ENCODE measurements at places on chromosomes 16 and 17.

DNA sequence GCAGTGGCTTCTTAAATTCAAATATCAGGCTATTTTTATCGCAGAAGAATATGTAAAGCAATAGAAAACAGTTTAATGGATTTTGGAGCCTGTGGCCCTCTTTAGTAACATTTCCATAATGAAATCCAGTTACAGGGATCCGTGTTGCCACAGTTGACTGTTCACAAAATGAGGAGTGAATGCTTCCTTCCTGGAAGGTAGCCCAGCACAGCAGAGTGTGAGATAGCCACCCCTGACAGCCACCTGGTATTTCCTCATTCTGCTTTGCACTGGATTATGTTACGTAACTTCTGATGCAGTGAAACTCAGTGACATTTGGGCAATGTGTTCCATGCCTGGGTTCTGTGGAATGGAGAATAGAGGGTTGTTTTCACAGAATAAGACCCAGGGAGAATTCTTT, 517.2 kb downstream of the RBFOX1 start:
- DNase-seq, result no peak

DNA sequence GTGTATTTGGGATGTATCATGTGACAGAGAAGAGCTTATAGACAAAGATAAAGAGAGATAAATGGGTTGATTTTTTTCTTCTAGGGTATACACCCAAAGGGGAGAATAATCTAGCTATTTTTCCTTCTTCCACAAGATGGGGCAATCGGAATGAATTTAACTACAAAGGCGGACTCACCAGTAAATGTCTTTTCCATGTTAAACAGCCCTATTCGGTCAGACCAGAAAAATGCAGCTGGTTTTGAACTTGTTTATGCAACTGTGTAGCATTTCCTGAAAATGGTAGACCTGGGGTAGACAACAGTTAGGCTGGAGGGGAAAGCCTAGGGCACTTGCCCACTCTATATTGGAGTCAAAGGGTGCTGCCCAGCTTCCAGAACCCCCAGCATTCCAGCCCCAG, 477.1 kb downstream of the TOX3 start:
- no peak for DNase-seq

DNA sequence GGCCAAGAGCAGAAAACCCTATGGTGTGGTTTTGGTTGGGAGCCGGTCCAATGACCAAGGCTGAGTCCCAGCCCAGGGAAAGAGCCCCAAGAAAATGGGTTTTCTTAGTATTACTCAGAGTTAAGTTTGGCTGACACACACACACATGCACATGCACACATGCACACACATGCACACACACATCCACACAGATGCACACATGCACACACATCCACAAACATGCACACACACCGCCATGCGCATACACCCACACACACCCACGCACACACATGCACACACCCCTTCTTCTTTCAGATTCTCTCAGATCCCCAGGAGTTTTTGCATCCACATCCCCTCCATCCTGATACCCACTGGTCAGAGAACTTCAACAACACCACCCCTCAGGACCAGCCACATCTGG, 9.1 kb downstream of the ABCC12 start:
- no peak for DNase-seq

GRCh38 chr17:27403480-27404005, 52.7 kb upstream of the KSR1 start:
- no peak for DNase-seq

- no peak for DNase-seq
These were observed 521 bp upstream of the G6PC3 start for GRCh38 chr17:44069974-44070454.

DNA sequence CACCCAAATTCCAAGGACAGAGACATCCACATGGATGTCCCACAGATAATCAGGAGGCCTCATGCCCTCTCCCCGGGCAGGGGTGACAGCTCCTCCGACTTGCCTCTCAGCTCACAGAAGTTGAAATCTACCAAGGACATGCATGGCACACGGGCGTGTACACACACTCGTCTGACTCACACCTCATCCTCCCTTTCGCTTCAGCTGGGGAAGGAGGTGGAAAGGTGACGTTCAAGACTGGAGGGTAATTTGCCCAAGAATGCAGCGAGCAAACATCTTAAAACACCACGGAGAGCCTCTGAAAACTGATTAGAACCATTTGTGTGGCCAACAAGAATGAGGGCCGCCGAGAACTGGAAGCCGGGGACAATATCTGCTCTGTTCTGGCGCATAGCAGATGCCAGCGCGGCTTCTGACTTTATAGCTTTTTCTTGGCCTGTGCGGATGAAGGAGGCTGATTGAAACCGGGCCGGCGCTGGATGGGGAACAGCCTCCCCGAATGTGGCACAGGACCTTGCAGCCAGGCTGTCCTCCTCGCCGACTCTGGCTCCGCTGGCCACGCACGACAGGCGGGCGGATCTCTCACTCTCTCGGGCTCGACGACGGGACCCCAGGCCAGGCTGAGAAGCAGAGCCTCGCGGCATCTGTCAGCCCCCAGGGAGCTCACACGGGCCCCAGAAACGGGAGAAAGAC, 100.9 kb downstream of the C16orf95 start:
- no peak for DNase-seq

DNA sequence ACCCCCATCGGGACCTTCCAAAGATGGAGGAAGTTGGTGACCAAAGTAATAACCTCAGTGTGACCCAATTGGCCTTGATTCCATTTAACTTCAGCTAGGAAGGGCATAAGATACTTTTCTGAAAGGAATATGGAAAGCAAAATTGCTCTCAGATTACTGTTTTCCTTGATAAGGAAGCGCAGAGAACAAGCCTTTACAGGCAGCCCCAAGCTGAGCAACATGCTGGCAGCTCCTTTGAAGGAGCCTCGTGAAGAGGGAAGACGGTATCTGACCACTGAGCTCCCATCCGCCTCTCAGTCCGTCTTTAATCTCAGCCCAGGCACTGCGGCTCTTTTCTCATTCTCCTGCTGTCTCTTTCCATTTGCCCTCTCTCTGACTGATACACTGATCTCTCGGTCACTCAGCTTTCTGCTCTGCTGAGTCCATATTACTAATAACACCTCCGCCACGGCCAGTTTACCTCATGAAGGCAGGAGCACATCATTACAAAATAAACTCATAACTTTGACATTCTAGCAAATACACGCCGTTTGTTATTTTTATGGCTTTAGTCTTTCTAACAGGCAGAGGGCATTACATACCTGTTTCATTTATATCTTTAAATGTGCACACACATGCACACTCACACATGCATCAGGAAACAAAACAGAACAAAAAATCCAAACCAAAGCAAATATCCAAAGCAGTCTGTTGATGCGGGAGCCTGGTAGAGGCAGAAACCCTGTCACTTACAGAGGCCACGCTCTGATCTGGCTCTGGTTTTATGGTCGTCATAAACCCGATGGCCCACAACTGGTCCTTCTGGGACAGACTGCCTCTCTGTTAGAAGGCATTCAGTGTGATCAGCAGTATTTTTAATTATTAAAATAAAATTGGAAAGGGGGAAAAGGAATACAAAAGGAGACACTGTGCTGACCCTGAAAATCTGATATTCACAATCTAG, 183.2 kb downstream of the AATF start:
- DNase-seq, result no peak

DNA sequence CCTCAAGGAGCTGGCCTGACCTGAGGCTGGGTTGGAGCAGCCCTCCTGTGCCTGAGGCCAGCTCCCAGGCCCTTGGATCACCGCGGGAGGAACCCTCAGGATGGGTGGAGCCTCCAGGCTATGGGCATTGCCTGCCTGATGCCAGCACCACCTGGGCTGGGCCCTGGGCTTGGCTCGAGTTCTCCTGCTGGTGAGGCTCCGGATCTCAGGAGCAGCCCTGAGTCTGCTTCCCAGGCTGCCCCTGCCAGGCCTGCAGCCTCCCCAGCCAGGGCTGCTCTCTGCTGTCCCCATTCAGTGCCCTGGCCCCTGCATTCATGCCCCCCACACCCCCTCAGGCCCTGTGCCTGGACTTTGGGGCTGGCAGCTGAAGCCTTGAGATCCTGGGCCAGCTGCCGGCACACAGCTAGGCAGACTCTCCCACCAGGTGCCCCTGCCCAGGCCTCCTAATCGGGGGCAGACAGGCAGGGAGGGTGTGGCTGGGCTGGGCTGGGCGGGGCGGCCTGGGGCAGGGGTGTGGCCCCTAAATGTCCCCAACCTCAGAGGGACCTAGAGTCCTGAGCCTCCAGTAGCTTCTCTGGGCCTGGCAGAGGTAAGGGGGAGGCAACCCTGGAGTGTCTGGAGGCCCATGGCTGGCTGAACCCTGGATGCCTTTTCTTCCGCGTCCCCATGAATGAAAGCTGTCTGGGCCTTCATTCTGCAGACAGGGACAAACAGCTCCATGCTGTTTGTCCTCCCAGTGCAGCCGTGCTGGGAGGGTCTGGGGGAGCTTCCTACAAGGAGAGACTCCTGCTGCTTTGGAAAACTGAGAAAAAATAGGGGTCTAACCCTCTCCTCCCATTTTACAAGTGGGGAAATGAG, 1.1 kb upstream of the PIGQ start:
- DNase-seq, result no peak

DNA sequence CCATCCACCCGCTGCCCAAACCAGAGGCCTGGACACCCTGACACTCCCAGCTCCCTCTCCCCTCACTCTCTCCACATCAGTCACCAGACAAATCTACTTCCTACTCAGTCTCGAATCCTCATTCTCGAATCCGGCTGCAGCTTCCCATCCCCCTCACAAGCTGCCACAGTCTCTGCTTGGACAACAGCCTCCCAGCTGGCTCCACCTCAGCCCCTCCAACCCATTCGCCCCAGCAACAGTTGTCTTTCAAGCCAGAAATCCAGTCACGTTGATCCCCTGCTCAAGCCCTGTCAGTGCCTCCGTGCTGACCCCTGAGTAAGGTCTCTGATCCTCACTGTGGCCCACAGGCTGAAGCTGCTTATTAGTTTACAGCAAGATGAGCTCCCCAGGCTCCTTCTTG, 44.2 kb upstream of the MTSS2 start:
- DNase-seq, result no peak

DNA sequence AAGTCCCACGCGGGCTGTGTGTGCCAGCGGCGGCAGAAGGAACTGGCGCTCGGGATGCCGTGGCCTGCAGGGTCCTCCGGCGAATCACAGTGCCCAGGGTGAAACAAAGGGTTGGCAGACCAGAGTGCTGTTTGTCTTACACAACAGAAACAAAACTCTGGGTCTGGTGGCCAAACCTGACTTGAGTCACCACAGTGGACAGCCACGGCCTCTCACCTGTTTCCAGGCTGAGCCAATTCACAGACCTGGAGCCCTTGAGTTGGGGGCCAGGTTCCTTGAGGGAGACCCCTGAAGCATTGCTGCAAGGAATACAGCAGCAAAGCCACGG, 2.1 kb upstream of the CHMP6 start:
- DNase-seq, result no peak

DNA sequence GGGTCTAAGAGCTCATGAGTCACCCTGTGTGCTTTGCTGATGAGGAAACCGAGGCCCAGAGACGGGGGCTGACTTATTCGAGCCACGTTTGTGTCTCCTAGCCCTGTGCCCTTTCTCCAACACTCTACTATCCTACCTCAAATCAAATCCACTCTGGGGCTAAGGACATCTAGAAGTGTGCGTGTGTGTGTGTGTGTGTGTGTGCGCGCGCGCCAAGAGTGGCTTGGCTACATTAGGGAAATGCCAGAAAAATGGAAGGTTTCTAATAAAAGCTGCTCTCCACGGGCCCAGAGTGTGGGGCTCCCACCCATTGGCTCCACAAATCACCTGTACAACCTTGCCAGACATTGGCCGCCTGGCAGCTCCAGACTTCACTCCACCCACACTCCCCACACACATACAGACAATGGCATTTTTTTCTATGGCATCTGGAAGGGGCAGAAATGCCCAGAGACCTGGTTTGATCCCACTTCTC, 30.3 kb upstream of the PHOSPHO1 start:
- DNase-seq, result no peak

DNA sequence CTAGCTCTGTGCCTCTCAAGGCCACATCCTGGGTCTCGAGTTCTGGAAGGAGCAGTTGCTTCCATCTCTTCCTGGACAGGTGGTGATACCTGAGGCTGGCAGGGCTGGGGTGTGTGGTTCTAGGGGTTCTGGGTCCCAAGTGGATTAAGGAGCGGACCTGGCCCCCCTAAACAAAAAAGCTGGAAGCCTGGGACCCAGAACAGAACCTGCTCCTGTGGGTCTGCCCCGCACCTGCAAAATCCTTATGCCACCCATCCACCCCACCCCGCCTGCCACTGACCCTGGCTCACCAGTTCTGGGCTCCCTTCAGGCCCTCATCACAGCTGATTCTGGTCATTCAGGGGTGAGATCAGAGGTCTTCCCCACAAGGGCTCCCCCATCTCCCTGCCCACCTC, 44.8 kb downstream of the ADCY7 start:
- DNase-seq, result no peak

GRCh38 chr17:17022011-17022410, 20.2 kb upstream of the MPRIP start:
- DNase-seq, result no peak

DNA sequence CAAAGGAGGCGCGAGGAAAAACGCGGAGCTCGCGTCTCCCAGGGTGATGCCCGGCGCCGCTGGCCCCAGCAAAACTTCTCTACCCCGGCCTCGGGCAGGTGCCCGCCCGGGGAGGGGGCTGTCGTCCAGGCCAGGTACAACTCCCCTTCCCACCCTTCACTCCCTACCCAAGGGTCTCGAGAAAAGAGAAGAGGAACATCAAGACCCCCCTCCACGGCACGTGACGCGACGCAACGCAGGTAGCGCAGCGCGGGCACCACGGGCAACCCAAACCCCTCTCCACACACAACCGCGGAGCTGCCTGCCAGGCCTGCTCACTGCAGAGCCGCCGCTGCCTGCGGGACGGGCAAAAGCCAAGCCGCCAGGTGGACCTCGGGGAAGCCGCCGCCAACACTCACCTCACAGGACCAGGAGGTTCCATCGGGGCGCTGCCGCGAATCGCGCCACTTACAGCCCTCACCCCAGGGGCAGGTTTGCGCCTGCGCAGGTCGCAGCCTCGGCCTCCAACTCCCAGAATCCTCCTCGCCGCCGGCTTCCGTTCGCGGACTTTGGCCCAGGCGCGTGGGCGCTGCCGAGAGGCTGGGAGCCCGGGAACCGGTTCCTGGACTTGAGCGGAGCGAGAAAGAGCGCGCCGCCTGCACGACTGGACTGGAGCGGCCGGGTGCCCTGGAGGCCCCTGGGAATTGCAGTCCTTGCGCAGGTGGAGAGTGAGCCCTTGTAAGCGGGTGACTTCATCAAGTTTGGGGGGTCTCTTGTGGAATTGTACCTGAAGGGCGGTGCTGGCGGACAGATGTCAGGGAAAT, at the start of gene ZNF232:
ZNF232 (minus strand) TSS at position 477 of the 803 bp plus-strand sequence; CDS start at position 421, 56 bp downstream.
- DNase-seq, result peak; percentile 78

GRCh38 chr17:65170839-65171238, 33.7 kb downstream of the RGS9 start:
- no peak for DNase-seq

- DNase-seq, result no peak
These were observed 8.4 kb upstream of the GAA start for GRCh38 chr17:80092959-80093358.

GRCh38 chr17:48636177-48637018, 10.2 kb upstream of the HOXB9 start:
- no peak for DNase-seq

- DNase-seq, result no peak
These were observed 21.2 kb downstream of the UTP6 start for GRCh38 chr17:31880311-31880710.
